ENCODE measurements at places on chromosomes 7 and 10. TPM values are rescaled to one million over a fixed set of nuclear protein-coding genes. Genes with fewer than 3 reads are reported as not detected.

GRCh38 chr10:95429639-95430038 is 131.5 kb downstream of the SORBS1 start:
- DNase-seq: no peak

DNA sequence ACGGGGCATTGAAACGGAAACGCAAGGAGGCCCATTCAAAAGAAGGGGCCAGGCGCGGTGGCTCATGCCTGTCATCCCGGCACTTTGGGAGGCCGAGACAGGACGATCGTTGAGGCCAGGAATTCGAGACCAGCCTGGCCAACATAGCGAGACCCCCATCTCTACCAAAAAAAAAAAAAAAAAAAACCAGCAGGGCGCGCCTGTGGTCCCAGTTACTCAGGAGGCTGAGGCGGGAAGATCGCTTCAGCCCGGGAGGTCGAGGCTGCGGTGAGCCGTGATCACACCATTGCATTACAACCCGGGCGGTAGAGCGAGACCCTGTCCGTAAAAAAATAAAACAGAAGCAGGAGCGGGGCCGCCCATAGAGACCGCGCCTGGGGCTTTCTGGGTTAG is 396 bp downstream of the PSMG3 start:
- DNase-seq: no peak

GRCh38 chr10:78688901-78689583 is 379.7 kb upstream of the ZMIZ1 start:
- no peak for DNase-seq

- no peak for DNase-seq
These were observed 17.8 kb upstream of the SLC16A12 start for GRCh38 chr10:89553064-89553734.

GRCh38 chr10:68052463-68052862 is 22.6 kb downstream of the HERC4 start:
- DNase-seq: no peak

DNA sequence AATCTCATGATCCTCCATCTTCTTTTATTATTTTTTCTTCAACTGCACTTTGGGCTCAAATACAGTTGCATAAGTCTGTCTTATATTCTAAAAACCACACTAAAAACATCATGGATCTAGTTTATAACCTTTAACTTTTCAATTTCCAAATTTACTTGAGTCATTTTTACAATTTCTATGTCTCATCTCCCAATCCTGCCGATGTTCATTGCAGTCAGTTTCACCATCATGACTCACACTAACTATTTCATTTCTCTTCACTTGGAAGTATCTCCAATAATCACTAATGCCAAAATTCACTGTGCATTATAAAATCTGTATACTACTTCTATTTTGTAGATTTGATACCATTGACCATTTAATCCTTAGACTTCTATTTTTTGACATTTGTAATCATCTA is 806.9 kb upstream of the SORCS1 start:
- DNase-seq: no peak

DNA sequence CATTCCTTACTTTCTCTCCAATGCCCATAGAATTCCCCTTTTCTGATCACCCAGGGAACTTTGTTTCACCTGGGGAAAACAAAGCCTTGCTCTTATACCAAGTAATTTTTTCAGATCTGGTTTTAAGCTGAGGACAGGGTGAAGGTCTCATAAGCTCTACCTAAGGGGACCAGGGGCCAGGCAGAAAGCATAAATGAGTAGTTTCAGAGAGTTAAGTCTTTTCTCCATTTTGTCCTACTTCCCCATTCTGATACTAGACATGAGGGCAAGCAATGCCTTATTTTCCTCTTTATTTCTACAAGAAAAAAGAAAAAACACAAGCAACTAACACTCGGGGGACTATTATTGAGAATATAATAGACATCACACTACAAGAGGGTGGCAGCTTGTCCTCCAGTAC is 2.9 kb downstream of the AKR1D1 start:
- DNase-seq: no peak

DNA sequence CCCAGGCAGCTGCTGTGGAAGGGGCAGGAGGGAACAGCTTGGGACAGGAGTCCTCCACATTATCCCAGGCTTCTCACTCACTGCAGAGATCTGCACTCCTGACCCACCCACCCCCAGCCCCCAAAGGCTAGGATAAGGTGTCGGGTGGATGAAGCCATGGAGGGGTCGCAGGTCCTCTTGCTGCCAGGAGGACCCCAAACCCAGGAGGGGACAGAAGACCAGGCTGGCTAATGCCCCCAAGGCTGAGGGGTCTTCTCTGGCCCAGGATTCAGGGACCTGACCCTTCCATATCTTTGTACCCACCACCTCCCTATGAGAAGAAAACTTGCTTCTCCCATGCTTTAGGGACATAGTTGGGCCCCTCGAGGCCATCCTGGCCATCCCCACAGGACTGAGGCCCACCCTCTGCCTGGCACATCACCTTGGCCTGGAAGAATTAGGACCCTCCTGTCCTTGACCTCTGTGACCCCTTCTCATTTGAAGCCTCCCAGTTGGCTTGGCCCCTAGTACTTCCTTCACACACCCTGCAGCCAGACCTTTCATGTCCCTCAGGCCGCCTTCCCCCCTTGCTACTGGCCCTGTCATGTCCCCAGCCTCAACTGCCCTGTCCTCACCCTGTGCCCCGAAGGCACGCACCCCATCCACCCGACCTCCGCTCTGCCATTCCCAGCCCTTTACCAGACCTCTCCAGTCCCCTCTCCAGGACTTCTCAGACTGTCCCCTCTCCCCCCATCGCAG is 21.6 kb downstream of the KCNH2 start:
- no peak for DNase-seq

GRCh38 chr10:47269294-47269693 is 30.7 kb upstream of the GDF10 start:
- DNase-seq: peak; percentile 2

- DNase-seq: peak; percentile 77
These were observed 32.0 kb upstream of the HABP2 start for GRCh38 chr10:113520690-113521474.

GRCh38 chr7:116574025-116574822 is 49.4 kb downstream of the CAV1 start:
- no peak for DNase-seq

DNA sequence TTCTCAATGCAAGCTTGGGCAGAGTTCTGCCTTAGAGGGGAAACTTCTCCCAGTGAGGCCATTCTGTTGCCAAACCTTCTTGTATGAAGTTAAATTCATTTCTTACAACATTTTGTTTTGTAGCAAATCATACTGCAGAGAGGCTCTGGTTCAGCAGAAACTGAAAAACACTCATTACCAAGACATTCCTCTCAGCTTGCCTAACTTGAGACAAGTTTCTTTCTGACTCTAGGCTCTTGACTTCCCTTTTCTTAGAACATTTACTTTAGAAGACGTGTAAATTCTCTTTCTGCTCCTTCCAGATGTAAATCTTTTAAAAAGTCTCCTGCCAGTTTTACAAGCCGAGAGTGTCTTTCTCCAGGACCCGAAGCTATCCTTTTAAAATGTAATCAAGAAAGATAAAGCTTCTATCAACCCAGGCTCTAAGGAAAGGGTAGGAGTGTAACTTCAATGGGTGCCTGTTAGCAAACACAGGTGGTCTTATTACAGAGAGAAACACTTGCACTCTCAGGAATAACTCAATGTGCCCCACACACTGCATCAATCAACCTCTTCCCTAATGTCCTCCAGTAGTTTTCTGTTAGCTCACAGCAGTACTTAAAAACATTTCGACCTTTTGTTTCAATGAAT is 80.5 kb upstream of the TAS2R16 start:
- no peak for DNase-seq

GRCh38 chr10:20836401-20836800 is 60.7 kb downstream of the NEBL start:
- DNase-seq: no peak

- DNase-seq: no peak
These were observed 31.4 kb downstream of the PARP12 start for GRCh38 chr7:140031364-140031763.

DNA sequence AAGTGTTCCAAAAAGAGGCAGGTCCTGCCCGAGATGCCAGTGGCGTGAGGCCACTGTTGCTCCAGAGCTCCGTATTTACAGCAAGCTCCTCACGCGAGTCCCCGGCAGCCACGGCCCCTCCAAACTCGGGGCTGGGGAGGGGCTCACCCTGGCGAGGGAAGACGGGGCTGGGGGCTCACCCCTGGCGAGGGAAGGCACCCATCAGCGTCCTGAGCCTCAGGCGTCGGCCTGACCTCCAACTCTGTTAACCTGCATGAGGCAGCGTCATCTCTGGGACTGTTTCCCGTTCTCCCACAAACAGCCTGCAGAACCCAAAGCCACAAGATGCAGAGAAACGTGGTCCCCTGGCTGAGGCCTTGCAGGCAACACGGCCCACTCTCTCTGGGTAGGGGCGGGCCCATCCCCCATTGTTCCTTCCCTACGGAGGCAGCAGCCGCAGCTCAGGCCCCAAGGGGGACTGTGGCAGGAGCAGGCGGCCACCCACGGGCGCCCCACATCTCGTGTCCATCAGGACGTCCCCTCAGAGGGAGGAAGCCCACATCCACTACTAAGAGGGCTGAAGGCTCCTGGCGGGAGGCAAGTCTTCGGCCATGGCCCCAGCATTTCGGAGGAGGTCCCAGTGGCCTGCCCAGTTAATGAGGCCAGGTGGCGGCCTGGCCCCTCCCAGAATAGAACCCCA is 4.2 kb upstream of the ADGRA1 start:
- no peak for DNase-seq

GRCh38 chr7:74306730-74307469 is 17.7 kb downstream of the CLIP2 start:
- DNase-seq: peak; percentile 33

DNA sequence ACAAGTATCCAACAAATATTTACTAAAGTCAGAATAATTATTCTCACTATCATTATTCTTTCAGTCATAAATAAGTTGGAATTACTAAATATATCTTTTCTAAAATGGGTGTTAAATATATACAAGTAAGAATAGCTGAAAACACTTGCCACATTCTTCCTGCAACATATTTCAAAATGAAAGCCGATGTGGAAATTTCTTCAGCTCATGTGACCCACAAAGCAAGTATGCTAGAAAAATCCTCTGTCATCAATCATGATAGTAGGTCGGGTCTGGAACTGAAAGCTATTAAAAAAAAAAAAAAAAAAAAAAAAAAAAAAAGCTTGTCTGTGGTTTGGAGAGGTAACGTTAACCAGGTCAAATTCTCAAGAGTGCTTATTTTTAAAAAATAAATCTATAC is 344.7 kb downstream of the NEBL start:
- DNase-seq: no peak

- DNase-seq: peak; percentile 85
These were observed 29.5 kb upstream of the ANKRD2 start for GRCh38 chr10:97543025-97543546.

GRCh38 chr7:28587211-28587610 is 174.9 kb downstream of the CREB5 start:
- peak; percentile 20 for DNase-seq

GRCh38 chr10:17365402-17365801 is 89.0 kb downstream of the ST8SIA6 start:
- DNase-seq: no peak

DNA sequence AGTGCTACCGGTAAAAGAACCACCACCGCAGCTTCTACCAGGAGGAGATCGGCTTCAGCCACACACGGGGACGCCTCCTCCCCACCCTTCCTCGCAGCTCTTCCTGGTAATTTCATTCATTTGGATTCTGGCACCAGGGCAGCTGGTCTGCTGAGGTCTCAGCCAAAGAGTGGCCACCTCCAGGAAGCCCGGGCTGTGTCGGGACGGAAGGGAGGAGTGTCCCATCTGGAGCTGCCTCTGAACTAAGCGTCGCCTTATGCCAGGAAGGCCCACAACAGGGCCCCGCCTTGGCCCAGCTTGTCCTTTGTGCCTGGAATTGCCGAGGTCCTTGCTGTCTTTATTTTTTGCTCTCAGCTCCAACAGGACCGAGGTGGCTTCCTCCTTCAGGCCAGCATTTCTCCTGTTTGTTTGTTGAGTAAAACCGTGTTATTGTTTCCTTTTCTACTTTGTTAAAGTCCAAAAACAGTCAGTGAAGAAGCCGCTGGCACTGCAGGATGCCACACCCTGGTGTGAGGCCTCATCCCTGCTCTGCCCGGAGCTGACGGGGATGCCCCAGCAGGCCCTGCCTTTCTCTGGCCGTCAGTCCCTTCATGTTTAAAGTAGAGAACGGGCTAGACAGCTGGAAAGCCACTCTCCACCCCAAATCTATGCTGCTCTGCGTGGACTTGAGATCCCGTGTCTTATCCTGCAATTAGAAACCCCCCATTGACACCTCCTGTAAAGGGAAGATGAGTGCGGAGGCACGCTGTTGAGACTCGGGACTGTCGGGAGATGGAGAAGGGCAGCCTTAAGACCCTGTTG is 24.5 kb upstream of the TTYH3 start:
- DNase-seq: peak; percentile 46

DNA sequence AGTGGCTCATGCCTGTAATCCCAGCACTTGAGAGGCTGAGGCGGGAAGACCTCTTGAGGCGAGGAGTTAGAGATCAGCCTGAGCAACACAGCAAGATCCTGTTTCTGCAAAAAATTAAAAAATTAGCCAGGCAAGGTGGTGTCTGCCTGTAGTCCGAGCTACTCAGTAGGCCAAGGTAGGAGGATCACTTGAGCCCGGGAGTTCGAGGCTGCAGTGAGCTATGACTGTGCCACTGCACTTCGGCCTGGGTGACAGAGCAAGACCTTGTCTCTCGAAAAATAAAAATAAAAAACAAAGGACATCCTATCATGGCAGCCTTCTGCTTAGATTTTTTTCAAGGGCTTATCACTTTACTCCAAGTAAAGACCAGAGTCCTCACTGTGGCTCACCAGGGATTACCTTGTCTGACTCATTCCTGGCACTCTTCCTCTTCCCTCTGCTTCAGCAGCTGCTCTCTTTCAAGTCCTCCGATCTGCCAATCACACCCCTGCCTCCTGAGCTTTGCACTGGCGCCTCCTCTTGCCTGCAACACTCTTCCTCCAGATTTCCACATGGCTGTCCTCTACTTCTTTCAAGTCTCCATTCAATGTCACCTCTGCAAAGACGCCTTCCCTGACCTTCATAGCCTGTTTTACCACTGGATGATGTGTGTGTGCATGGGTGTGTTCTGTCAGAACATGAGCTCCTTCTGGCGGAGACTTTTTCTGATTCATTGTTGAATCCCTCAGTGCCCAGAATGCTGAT is 7.7 kb downstream of the PRTFDC1 start:
- DNase-seq: peak; percentile 50

The ANXA7 gene
- 62.2 TPM for total RNA-seq

The POLR2J2 gene
- 2.5 TPM for total RNA-seq

The BTBD16 gene
- not detected for total RNA-seq

The CFAP70 gene
- total RNA-seq: 0.51 TPM

The SH2B2 gene
- 2.5 TPM for total RNA-seq

The TBL2 gene
- total RNA-seq: 161 TPM

The NXPH1 gene
- not detected for total RNA-seq

The NCF1 gene
- total RNA-seq: not detected

The ZNF786 gene
- 4.6 TPM for total RNA-seq

Data from SK-MEL-5 (cell line).